ENCODE measurements at places on chromosomes 1 and 21. TPM values are rescaled to one million over a fixed set of nuclear protein-coding genes. Genes with fewer than 3 reads are reported as not detected.

Gene SH3D21
- 2.8 TPM for total RNA-seq

Gene HES3
- total RNA-seq, result not detected

Gene CYP4Z1
- total RNA-seq, result not detected

Gene ATXN7L2
- total RNA-seq, result 2.8 TPM

Gene KCNJ9
- total RNA-seq, result not detected

Gene CCDC185
- not detected for total RNA-seq

Gene RUNX3
- total RNA-seq, result not detected

Gene LMX1A
- total RNA-seq, result not detected

Gene VCAM1
- 10.4 TPM for total RNA-seq

Gene TEDDM1
- not detected for total RNA-seq

Gene WDR77
- total RNA-seq, result 61.0 TPM

Gene GPR37L1
- total RNA-seq, result not detected

Gene ACTRT2
- not detected for total RNA-seq

Gene NECTIN4
- 0.40 TPM for total RNA-seq

Gene SYT11
- 39.1 TPM for total RNA-seq

Gene RBP7
- not detected for total RNA-seq

Gene TACSTD2
- 0.22 TPM for total RNA-seq

Gene BCAN
- not detected for total RNA-seq

Gene ACTA1
- not detected for total RNA-seq

Gene NBPF10
- 0.86 TPM for total RNA-seq

Gene KIF17
- total RNA-seq, result 0.13 TPM

Gene BRDT
- not detected for total RNA-seq

Gene DMBX1
- total RNA-seq, result not detected

Gene COL9A2
- 0.53 TPM for total RNA-seq

Gene SYCP1
- total RNA-seq, result not detected

Gene CADM3
- total RNA-seq, result 2.1 TPM

Gene PLCH2
- under 0.01 TPM for total RNA-seq

Gene UBIAD1
- total RNA-seq, result 10.0 TPM

Gene ANKRD65
- total RNA-seq, result 0.07 TPM

Gene INTS11
- 71.4 TPM for total RNA-seq

All from thoracic aorta endothelial cell (primary cell).